ENCODE measurements at places on chromosomes 5 and 9.
A peak's percentile ranks its signal among the peaks of the same experiment; 100 is the strongest.

GRCh38 chr9:2242831-2243330 is 227.7 kb downstream of the SMARCA2 start:
- DNase-seq: peak; percentile 72

GRCh38 chr5:107867266-107867665 is 196.5 kb upstream of the EFNA5 start:
- DNase-seq: no peak

GRCh38 chr9:111050819-111051218 is 12.5 kb upstream of the LPAR1 start:
- DNase-seq: no peak

GRCh38 chr5:126198531-126198930 is 224.7 kb upstream of the GRAMD2B start:
- peak; percentile 19 for DNase-seq
